Urinary bladder (tissue), 4 donors: ENCODE measurements at places on chromosomes 12 and 14. TPM values are rescaled to one million over a fixed set of nuclear protein-coding genes. Genes with fewer than 3 reads are reported as not detected.

DNA sequence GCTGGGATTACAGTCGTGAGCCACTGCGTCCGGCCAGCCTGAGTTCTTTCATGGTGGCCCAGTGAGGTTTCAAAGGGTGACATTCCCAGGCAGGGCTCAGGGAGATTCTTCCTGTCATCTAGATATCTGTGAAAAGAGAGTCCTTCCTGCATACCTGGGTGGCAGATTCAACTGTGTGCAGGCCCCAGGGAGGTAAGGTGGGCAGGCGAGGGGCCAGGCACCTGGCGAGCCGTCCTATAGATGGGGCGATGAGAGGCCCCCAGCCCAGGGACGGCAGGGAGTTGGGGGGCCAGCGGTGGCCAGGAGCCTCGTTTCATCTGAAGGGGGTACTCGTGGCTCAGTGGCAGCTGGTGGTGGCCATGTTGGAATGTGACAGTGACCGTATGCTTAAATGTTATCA, 7.1 kb upstream of the EP400 start:
- DNase-seq, result no peak

Gene PPM1H
- total RNA-seq, result 6.5 TPM

- no peak for DNase-seq
These were observed 234.2 kb downstream of the CRADD start for GRCh38 chr12:93911396-93911795.

DNA sequence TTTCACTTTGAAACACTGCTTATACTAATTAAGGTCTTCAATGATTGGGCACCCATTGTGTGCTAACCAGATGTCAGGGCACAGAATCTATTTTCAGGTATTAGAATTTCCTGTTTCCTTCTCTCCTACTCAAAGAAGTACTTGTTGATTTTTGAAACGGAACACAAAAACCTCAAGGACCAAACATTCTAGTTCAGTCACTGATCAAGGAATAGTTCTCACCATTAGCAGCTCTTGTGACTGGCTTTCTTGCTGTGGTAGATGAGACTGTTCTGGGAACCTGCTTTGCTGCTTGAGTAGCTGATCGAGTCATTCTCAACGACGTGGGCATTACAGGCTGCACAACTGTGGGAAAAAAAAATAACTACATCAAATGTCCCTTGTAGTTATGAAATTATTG, 11.0 kb downstream of the DLGAP5 start:
- DNase-seq, result no peak
